ENCODE measurements at places on chromosomes 7 and 10.

DNA sequence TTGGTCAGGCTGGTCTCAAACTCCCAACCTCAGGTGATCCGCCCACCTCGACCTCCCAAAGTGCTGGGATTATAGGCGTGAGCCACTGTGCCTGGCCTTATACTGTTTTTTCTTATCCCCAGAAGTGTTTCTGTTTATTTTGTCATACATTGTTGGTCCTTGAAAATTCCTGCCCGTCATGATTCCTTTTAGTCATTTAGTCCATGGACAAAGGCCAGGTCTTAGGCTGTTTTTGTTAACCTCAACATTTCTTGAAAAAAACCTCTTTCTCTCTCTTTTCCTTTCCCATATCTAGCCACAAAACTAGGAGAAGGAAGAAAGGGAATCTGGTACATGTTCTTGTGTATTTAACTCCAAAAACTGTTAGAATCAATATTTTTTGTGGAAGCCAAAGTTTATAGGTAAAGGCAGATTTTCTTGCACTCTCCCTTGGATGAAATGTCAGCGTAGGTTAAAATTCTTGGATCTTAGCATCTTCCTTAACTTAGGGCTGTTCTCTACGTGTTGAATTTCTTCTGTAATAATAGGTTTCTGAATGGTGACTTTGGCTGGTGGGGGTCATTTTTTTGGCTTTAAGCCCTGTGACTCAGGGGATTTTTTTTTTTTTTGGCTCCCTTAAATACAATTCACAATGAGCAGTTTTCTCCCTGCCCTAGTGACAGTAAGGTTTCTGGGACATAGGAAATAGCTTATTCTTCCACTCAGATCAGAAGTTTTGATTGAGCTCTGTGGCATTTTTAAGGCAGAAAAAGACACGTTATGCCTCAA lies 500.8 kb downstream of the AUTS2 start:
- no peak for DNase-seq

DNA sequence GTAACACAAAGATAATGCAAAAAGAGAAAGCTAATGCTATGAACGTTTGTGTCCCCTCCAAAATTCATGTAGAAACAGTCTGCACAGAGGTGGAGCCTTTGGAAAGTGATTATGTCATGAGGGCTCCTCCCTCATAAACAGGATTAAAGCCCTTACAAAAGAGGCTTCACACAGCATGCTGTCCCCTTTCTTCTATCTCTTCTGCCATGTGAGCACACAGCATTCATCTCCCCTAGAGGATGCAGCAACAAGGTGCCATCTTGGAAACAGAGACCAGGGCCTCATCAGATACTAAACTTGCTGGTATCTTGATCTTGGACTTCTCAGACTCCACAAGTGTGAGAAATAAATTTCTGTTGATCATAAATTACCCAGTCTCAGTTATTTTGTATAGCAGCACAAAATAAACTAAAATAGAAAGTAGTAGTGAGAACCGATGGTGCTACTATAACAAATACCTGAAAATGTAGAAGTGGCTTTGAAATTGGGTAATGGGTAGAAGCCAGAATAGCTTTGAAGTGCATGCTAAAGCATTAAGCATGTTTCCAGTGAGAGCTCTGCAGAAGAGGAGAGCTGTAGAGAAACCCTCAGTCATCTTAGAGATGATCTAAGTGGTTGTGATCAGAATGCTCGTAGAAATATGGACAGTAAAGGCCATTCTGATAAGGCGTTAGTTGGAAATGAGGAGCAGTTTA lies 108.7 kb downstream of the DNAJC1 start:
- no peak for DNase-seq

DNA sequence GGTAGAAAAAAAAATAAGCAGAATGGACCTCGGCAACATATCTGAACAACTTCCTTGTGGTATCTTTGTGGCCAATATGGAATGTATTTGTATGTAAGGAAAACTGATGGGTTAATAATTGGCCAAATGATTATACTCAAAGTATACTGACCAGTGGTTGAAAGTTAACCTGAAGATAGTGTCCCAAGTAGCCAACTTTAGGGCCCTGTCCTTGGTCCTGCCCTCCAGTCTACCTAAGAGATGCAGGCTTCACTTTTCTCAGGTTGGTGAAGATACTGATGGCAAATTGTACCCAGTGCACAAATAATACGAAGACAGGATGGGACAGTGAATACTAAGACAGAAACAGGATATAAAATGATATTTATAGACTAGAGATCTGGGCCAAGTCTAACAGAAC lies 109.2 kb downstream of the SORCS3 start:
- DNase-seq: no peak

- no peak for DNase-seq
Observed at GRCh38 chr10:1171586-1171985, 115.4 kb downstream of the WDR37 start.

- no peak for DNase-seq
Observed at GRCh38 chr10:14995964-14996565, 36.9 kb downstream of the MEIG1 start.

Measured in NCI-H2081 treated with DMSO at 0.1 percent for 48 hours (cell line).